ENCODE measurements at places on chromosomes 16 and 17.

- no peak for DNase-seq
Measured at GRCh38 chr17:58344791-58345157, 7.2 kb downstream of the SUPT4H1 start.

DNA sequence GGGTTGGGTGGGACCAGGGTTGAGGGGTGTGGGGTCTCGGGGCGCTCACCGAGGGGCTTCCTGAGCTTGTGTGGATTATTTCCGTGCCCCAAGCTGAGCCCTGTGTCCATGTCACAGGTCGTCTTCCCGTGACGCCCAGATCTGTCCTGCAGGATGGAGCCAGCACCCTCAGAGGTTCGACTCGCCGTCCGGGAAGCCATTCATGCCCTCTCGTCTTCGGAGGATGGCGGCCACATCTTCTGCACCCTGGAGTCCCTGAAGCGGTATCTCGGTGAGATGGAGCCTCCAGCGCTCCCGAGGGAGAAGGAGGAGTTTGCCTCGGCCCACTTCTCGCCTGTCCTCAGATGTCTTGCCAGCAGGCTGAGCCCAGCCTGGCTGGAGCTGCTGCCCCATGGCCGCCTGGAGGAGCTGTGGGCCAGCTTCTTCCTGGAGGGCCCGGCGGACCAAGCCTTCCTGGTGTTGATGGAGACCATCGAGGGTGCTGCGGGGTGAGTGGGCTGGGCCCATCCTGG lies 1.0 kb downstream of the TELO2 start:
- no peak for DNase-seq

DNA sequence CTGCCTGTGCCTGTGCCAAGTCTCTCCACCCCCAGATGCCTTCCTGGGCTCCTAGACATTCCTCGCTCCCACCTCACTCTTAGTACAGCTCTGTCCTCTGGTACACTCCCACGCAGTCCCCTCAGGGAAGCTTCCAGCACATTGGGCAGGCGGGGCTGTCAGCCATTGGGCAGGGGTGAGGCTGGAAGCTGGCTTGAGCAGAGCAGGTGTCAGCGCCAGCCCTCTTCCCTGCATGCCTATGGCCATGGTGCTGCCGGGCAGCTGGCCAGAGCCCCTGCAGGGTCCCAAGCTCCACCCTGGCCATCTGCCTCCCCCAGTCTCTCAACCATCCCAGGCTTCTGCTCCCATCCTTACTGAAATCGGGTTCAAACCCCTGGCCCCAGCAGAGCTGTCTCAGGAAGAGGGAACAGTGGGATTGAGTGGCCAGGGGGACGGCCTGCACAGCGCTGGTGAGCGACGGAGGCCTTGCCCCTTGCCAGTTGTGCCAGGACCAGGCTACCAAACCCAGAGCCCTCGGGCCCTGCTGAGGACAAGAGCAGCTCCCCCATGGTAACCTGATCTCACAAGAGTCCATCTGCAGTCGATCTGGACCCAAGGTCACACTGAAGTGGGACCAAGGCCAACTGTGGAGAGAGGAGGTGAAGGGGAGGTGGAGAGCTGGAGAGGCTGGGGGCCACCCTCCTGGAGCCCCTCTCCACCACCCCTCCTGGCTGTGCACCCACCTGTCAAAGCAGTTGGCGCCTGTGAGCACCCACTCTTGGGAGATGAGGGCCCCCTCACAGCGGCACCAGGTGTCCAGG lies 2.4 kb upstream of the B9D1 start:
- no peak for DNase-seq

DNA sequence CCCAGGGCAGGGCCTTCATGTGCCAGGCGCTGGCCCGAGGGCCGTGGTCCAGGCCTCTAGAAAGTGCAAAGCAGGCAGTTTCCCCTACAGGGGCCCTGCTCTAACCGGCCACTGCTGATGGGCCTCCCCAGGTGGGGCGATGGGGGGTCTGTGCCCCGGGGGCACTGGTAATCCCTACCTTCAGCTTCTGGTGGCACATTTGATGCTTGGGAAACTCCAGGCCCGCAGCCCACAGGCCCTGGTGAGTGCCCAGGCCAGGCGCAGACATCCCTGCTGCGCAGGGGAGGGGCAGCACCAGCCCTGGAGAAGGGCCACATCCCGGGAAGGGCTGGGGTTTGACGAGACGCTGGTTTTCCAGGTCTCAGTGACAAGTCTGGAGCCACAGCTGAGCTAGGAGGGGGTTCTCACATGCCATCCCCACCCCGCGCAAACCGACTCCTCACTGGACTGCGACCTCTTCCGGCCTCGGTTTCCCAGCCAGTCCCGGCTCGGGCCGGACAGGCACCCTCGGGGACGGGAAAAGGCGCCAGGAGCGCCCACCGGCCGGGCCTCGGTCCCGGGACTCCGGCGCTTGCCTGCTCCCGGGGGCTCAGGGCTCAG lies 1.6 kb downstream of the DOC2B start:
- DNase-seq = no peak

- DNase-seq = no peak
Measured at GRCh38 chr17:60160829-60161501, 11.2 kb downstream of the CA4 start.

- no peak for DNase-seq
Measured at GRCh38 chr17:64166876-64167275, 36.9 kb upstream of the ERN1 start.
